HCEC 1CT (cell line): ENCODE measurements at places on chromosomes 12 and 14.

DNA sequence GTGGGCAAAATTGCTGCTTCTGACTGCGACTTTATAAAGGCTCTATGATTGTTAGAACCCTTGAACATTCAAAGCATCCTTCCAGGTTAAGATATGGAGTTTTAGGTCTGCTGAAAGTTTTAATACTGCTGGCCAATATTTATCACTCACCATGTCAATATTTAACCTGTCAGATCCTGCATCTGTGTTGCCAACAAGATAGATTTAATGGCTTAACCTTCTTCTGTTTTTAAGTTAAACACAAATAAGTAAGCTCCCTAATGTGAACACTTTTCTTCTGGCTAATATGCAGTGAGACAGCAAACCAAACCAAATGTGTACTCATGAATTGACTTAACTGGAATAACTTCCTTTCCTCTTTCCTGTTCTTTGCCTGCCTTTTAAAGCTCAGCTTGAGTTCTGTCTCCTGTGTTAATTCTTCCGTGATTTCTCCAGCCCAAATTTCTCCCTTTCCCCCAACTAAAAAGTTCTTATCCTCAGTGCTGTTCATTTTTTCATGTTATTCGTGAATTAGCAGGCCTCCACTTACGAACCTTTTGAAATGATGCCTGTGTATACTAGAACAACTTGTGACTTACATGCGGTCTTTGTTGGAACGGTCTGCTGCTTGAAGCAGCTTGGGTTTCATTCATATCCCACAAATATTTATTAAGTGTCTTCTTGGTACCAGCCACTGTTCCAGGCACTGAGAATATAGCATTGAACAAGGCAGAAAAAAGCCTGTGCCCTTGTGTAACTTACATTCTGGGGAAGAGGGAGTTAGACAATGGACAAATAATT lies 9.1 kb downstream of the FBXW8 start:
- no peak for DNase-seq

- no peak for DNase-seq
Observed at GRCh38 chr14:33057585-33057984, 118.9 kb downstream of the NPAS3 start.

- DNase-seq: no peak
Observed at GRCh38 chr12:88784166-88784565, 203.9 kb upstream of the KITLG start.

DNA sequence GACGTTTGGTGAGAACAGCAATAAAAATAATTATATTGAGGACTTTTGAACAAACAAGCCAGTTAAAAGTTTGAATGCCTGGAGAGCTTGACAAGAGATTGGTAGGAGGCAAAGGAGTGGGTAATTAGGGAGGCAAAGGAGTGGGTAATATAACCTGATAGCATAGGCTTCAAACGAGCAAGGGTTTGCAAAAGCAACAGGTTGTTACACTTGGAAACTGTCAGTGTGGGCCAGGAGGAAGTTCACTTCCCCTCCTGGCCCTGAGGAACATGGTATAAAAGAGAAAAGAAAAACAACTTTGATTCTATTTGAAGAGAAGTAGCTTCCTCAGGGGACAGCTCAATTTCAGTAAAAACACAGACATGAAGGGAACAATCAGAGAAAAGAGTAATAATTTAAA lies 121.7 kb downstream of the CCER1 start:
- DNase-seq: no peak

DNA sequence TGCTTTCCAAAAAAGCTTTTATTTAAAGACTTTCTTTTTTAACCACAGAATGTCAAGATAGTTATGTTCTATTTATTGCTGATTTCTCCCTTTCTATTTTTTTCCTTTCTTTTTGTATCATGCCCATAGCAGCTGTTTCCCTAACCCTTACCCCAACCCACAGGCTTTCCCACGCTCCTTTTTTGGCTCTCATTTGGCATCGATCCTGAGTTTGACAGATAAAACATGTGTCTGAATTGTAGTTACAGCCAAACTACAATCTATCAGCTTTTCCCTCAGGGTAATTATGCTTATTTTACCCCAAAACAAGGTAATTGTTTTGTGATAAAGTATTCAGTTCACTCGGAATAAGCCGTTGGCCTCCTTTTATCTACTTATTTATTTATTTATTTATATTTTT lies 46.7 kb downstream of the PDE3A start:
- DNase-seq: no peak

DNA sequence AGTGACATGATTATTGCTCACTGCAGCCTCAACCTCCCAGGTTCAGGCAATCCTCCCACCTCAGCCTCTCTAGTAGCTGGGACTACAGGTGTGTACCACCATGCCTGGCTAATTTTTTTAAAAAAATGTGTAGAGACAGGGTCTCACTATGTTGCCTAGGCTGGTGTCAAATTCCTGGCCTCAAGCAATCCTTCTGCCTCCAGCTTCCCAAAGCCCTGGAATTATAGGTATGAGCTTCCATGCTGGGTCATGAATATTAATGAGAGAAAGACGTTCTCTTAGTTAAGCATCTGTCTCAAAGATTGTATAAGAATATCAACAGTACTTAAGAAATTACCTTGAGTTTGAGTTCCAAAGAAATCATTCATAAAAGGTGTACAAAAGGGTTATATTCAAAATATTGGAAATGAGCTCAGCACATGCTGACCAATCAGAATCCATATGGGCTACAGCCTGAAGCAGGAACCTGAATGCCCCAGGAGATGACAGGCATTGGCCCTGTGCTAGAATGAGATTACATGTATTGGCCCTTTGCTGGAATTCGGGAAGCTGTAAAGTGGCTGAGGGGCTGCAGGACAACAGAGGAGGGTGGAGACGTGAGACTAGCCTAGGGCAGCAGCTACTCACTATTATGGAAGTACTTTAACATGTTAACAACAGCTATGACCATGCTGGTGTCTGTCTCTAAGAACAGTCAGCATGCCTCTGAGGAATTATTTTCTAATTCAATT lies 157.0 kb upstream of the CPNE8 start:
- DNase-seq: no peak

DNA sequence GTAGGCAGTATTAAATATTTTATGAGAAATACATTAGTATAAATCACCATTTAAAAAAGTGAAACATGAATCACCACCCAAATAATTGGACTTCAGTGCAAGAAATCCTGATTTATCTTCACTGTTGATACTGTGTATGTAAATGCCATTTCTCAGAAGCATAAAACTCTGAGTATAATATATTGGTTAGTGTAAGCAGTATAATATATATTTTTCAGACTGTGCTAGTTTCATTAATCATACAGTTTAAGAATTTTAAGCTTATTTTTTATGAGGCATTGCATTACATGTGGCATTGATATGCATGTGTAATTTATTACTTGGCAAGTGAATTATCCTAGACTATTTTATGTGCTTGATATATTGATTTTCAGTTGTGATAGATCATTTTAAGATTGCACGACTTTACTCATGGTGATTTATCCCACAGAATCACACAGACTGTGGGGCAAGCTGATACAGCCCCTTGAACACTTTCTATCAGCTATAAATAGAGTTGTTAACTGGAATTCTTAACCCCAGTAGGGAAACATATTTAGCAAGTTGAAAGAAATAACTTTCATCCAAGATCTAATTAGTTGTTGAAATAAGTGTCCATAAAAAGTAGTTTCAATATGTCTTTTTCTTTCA lies 403.5 kb downstream of the RPL10L start:
- DNase-seq: no peak

DNA sequence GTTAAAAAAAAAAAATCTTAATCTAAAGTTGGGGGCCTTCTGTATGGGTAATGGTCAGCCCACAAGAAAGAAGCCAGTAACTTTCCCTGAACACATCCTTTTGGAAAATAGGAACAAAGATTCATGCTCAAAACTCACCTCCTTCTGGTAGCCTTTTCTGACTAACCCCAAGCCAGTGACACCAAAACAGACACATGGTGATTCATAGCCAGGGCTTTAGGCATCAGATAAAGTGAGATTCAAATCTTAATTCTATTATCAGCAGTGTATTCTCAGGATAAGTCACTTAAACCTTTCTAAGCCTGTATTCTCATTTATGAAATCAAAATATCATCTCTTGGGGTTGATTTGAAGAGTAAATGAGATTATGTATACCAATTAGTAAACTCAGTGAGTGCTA lies 4.9 kb downstream of the ATP5MC2 start:
- DNase-seq: no peak

DNA sequence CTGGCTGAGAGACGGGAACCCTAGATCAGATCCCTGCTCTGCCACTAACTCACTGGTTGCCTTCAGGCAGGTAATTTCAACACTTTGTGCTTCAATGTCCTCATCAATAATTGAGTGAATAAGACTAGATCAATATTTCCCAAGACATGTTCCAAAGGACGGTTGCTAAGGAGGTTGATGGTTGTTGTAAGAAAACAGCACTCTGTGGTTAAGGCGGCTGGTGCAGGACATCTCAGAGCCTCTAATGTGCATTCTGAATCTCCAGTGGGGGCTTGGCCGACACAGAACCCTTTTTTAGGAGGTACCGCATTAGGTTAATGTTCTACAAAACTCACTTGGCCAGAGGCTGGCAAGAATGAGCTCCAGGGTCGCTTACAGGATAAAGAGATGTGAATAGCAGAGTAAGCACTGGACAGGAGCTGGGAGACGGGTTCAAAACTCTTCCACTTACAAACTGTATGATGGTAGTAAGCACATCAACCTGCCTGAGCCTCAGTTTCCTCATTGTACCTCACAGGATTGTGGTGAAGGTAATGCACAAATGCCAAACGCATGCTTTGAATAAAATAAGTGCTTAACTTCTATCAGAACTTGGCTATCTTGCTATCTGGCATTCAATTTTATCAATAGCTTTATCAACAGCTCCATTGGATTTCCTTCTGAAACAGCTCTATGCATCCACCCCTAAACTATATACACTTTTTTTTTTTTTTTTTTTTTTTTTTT lies 136.9 kb upstream of the PARP11 start:
- no peak for DNase-seq
